ENCODE measurements at places on chromosomes 6 and 20.

DNA sequence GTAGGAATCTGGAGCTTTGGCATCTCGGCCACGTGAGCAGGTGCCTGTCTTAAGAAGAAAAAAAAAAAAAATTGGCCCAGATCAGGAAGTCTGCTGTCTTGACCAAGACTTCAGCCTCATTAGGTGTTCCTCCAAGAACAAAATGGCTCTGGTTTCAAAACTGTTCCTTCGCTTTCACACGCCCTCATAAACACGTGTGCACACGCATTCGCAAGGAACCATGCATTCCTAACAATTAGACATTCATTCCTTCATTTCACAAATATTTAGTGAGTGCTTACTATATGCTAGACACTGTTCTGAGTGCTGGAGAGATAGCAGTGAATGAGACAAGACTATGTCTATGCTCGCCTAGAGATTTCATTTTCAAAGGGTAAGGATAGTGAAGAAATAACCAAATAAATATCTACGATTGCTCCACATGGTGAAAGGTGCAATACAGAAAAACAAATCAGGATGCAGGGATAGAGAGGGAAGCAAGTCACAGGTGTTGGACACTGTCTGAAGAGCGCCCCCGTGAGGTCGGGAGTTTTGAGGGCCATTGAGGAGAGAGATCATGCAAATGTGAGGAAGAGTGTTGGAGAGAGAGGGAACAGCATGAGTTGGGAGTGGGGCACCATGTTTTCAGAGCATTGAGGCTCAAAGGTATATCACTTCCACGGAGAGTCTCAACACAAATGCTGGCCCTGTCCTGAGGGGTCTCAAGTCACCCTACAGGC, 53.3 kb downstream of the CCDC170 start:
- peak; percentile 5 for DNase-seq

- no peak for DNase-seq
Observed at GRCh38 chr6:43170417-43170930, 595 bp upstream of the SRF start.

GRCh38 chr6:7424058-7424457, 34.5 kb downstream of the RIOK1 start:
- no peak for DNase-seq

DNA sequence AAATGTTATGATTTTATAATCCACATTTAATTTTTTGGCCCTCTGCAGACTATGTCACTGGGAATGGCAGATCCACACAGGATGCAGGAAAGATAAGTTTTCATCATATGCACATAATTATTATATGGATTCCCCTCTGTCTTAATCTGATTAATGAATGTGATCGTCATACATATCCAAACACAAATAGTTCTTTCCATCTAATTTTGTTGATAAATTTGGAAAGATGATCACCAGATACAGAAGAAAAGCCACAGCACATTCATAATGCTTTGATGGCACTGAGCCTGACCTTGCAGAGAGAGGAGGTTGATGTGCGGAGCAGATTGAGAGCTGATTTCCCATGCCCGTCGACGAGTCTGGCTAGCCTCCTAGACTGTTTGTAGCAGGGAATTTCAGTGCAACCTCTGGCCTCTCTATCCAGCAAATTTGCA, 471.5 kb downstream of the EPM2A start:
- no peak for DNase-seq

DNA sequence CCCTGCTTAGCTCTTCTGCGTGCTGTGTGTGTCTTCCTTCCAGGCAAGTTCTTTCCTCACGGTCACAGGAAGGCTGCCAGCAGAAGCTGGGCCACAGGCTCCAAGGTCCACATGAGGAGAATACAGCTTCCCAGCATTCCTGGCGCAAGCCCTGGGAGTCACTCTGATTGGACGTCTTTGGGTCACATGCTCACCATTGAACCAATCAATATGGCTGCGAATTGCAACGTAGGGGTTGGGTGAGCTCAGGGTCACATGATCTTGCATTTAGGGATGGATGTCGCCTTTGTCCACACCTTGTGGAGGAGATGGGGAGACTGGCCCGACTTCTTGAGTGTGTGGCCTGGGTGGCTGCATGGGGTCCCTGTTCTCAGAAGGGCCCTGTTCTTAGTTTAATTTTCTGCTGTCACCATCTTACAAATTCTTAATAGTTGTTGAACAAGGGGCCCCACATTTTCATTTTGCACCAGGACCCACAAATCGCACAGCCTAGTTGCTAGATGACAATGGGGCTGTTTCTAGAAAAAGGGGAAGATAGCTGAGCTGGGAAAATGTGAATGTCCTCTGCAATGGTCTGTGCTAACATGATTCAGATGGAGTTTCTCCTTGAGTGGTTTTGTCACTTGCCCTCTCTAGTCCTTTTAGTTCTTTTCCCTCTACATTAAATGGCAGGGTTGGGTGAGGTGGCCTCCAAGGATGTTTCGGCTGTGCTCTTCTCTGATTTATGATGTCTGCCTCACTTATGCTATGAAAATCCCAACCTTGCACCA, 149.6 kb downstream of the CDH26 start:
- DNase-seq: no peak

DNA sequence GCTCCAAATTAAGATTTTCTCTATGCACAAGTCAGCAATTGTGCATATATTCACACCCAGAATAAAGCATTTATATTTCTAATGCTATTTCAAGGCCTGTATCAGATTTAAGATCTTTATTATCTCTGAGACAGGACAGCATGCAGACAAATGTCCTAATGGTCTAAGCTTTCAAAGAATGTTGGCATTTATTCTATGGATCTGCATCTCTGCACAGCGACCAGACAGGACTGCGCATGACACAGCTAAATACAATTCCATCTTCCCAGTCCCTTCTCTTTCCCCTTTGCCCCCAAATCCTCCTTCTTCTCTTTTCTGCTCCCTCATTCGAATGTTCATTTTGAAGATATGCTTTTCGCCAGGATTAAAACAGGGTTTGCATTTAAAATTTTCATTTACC, 478.5 kb downstream of the PKHD1 start:
- no peak for DNase-seq

GRCh38 chr6:70375882-70376281, 37.4 kb upstream of the FAM135A start:
- DNase-seq: no peak

- DNase-seq: peak; percentile 49
Observed at GRCh38 chr6:56475736-56476457, 166.8 kb downstream of the DST start.

DNA sequence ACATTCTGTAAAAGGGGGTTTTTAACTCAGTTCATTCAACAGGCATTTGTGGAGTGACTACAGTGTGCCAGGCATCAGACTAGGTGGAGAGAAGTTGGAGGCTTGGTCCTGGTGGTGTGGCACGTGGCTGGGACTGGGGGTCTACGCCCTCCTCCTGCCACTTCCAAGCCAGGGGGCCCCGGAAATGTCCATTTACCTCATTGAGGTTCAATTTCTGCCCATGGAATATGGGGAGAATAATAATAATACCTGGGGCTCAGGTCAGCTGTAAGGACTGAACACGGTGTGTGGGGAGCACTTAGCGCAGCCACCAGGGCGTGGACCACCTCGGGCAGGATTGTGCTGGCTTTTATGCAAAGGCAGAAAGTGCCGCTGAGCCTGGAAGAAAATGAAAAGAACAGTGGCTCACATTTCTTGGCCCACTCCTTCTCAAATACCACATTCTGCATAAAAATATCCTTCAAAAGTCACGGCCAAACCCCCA, 229.4 kb downstream of the ANKRD60 start:
- DNase-seq: no peak

DNA sequence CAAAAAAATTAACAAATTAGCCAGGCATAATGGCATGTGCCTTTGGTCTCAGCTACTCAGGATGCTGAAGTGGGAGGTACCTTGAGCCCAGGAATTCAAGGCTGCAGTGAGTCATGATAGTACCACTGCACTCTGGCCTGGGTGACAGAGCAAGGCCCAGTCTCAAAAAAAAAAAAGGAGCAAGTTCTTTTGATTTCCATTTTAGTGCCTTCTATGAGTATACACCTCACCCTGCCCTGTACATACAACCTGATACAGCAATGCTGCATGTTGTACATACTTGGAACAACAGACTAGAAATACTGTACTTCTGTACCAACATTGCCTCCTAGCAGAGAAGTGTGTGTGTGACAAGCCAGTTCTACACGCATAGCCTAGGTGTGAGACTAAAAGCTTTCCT, 97.3 kb upstream of the CARMIL1 start:
- DNase-seq: peak; percentile 91

GRCh38 chr20:9491324-9491723, 23.1 kb upstream of the LAMP5 start:
- DNase-seq: no peak

DNA sequence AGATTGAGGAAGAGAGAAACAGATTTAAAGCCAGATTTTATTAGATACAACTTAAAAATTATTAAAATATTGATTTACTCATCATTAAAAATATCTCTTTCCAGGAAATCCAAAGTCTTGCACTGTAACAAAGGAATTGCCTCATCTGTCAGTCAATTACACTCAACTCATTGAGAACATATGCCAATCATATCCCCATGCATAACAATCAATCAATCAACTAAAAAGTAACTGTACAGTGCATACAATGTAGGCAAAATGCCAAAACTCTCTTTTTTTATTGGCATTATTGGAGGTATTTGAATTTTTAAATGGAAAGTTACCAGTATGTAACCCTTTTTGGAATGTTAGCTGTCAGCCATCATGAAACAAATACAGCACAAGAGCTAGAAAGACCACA, 45.3 kb upstream of the FAM83B start:
- no peak for DNase-seq

- DNase-seq: no peak
Observed at GRCh38 chr6:111746983-111747382, 126.3 kb downstream of the FYN start.

- peak; percentile 83 for DNase-seq
Observed at GRCh38 chr20:1933465-1933870, 38.3 kb downstream of the SIRPA start.

- peak; percentile 69 for DNase-seq
Observed at GRCh38 chr6:50927800-50928199, 109.1 kb downstream of the TFAP2B start.

DNA sequence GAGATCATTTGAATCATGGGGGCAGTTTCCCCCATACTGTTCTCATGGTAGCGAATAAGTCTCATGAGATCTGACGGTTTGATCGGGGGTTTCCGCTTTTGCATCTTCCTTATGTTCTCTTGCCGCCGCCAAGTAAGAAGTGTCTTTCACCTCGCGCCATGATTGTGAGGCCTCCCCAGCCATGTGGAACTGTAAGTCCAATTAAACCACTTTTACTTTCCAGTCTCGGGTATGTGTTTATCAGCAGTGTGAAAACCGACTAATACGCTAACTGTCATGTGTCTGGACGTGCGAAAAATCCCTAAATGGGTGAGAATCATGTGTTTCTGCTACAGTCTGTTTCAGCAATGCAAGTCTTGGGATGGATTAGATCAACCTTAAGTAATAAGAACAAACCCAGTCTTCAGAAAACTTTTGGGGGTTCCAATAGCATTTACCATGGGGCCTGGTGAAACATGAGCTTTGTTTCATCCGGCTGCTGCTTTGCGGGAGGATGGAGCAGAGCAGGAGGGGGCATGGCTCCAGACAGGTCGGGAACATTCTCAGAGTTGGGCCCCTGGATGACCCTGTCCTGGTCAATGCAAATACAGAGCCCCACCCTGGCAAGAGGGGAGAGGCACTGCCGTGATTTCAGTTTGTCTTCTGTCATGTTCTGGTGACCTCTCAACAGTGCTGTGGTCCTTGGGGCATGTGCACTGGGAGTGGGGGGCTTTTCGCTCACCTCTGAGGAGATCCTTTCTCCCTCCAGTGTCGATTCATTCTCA, 41.5 kb downstream of the CTCFL start:
- DNase-seq: no peak

GRCh38 chr20:44011251-44011940, 96.7 kb downstream of the TOX2 start:
- no peak for DNase-seq

DNA sequence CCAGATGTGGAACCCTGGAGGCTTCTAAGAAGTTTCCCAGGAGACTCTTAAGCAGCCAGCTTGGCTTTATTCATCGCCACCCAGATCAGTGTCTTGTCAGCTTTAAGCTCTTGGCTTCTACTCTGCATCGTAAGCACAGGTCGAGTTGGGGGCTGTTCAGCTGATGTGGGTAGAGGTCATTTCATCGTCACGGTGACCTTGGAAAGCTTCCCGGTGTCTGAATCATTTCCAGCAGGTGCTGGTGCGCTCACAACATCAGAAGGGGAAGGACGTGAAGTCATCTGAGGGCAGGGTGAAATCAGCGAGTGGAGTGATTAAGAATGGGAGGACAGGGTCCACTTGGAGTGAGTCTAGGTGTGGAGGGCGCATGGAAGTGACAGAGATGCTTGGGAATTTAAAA, 112.6 kb downstream of the SASH1 start:
- peak; percentile 52 for DNase-seq

- peak; percentile 64 for DNase-seq
Observed at GRCh38 chr6:138349891-138350290, 27.8 kb upstream of the SMIM28 start.

GRCh38 chr6:149831308-149831820, 32.8 kb downstream of the LRP11 start:
- DNase-seq: no peak

DNA sequence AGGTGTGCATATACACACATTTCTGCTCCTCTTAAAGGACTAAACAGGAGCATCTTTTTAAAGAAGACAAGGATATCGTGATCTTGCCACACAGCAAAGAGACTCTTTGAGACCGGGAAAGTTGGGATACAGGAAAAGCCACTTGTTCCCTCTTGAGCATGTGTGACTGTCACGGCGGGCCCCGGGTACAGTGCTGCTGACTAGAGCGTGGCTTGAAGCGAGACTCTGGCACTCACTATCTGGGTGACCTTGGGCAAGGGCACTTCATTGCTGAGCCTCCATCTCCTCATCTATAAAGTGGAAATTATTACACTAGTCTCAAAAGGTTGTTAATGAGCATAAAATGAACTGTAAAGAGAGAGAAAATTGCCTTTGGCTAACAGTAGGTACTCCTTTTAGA, 713.9 kb downstream of the PTPRT start:
- DNase-seq: no peak

- peak; percentile 74 for DNase-seq
Observed at GRCh38 chr6:106510090-106510970, 119.0 kb downstream of the RTN4IP1 start.

DNA sequence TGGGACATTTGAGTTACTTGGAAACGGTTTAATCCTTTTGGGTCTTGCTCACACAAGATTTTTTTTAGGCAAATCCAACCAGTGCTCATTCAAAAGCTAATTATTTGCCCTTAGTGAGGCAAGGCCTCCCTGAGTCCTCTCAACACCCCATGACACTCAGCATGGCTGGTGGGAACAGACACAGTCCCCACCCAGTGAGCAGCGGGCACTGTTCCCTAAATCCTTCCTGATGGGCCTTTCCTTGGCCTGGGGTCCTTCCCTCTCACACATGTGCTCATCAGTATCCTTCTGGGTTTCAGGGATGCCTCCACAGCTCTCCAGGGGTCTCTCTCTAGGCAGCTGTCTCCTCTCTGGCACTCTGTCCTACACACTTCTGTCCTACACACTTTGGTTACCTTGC, 28.0 kb downstream of the PLAGL2 start:
- no peak for DNase-seq

- DNase-seq: peak; percentile 39
Observed at GRCh38 chr6:43277643-43278523, 20.2 kb upstream of the SLC22A7 start.

Data from M059J (cell line).